ENCODE measurements at places on chromosomes 4 and X.

- no peak for DNase-seq
Observed at GRCh38 chrX:150767475-150768131, 74.4 kb downstream of the MTMR1 start.

- no peak for DNase-seq
Observed at GRCh38 chr4:78659264-78659663, 107.7 kb downstream of the ANXA3 start.

DNA sequence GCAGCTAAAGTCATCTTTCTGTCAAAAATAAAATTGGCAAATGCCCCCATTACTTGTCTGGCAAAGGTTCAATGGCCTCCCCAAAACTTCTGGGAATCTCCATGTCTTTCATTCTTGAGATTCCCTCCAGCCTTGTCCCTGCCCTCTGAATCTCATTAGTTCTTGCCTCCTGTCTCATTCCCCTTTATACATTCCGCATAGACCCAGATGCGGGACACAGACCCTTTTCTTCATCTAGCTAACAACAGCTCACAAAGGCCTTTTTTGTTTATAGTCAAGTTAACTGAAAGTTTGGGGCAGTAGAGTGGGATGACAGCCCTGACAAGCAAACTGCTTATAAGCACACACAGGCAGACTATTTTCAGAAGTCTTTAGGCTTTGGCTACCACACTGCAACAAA is 306.1 kb upstream of the FAM241A start:
- DNase-seq: no peak

DNA sequence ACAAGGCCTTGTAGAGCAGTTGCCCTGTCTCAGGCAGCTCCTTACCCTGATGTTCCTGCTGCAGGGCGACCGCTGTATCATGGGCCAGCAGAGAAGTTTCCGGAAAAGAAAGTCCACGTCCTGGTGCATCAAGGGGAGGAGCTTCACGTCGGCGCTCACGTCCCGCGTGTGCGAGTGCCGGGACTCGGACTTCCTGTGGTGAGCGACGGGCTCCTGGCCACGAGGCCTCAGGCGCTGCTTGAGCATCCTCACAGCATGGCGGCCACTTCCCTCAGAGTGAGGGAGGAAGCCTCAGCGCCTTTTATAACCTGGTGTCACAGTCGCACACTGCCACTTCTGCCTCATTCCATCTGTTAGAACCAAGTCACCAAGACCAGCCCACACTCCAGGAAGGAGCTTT is 225.5 kb downstream of the AFAP1 start:
- DNase-seq: no peak

GRCh38 chr4:186592445-186592844 is 37.1 kb upstream of the MTNR1A start:
- no peak for DNase-seq

DNA sequence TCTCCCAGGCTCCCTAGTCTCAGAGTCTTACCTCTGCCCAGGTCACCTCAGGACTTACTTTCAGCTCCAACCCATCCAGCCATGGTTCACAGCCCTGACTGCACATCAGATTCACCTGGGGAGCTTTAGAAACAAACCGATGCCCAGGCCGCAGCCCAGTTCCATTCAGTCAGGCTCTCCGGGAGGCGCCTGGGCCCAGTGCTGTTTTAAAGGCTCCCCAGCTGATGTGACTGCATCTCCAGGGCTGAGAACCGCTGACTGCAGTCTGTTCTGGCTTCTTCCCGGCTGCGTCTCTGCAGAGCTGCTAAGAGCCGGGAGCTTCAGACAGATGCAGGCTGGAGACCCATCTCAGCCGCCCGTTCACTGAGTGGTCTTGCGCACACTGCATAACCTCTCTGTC is 44.4 kb upstream of the LGI2 start:
- no peak for DNase-seq

DNA sequence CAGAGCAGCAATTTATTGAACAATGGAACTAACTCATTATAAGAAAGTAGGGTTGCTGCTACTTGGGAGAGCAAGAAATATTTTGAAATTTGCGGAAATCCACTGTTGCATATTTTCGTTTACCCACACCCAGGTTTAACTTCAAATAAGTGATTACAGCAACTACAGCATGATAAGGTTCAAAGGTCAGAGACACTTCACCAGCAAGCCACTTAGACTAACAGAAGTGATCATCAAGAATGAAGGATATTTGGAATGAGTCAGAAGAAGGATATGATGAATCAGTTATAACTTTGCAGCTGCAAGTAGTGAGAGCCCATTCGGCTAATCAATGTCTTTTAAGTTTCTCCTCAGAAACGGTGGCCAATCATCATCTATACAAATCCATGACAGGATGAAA is 199.3 kb downstream of the TMA16 start:
- DNase-seq: no peak

DNA sequence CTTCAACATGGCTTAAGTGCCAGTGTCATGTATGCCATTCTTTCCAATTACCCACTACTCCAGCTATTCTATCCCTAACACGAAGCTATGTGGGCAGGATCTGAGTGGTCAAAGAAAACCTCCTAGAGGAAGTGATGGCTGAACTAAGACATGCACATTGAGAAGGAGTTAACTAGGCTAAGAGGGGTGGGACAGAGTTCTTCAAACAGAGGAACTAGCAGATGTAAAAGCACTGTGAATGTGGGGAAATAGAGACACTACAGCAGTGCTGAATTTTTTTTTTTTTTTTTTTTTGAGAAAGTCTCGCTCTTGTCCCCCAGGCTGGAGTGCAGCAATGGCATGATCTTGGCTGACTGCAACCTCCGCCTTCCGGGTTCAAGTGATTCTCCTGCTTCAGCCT is 6.2 kb downstream of the JCHAIN start:
- DNase-seq: no peak

- no peak for DNase-seq
Observed at GRCh38 chrX:49230500-49231232, 2.5 kb downstream of the CACNA1F start.

DNA sequence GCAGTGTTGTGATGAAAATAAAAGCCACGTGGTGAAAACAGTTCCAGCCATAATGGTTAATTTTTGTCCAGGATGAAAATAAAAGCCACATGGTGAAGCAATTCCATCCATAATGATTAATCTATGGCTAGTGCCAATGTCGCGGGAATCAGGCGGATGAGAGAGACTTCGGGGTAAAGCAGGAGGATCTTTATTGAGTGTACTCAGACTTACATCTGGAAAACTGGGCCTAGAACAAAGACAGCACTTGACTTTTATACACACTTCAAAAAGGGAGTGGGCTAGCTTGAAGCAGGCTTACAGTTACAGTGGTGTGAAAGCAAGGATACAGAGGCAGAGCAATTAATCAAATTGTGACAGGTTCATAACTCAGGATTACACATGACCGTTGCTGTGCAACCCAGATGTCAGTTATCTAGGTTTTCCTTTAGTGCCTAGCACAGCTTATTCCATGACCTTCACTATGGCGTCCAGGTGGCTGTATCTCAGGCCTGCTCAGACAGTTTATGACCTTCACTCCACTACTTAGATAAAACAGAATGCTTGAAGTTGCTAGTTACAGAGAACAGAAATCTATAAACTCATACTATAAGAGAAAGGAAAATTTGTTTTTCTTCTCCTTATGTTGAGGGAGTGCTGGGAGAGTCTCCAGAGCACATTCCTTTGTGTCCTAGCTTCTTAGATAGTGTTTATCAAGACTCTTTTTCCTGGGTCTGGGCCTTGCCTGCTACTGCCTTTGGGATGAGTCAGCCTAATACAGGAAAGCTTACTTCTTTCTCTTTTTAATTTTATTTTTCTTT is 5.9 kb upstream of the PLA2G12A start:
- DNase-seq: no peak
